ENCODE measurements at places on chromosomes 5 and 9.

GRCh38 chr9:135144581-135145170, 57.2 kb downstream of the OLFM1 start:
- no peak for DNase-seq

- no peak for DNase-seq
These were observed 85.6 kb upstream of the ATP10B start for GRCh38 chr5:160937570-160937969.

DNA sequence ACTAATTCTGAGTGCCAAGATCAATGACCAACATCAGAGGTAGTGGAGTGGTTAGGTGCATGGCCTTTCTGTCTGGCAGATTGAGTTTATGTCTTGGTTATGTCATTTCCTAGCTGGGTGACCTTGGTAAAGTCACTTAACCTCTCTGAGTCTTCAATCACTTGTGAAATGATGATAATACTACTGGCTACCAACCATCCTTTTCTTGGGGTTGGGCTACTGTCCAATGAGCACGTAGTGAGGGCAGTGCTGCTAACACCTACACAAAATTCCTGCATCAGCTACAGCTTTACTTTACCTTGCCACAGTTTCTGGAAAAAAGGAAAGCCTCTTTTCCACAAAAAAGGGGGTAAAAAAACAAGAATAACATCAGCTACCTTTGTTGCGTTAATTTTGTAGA, 12.4 kb downstream of the IL12B start:
- DNase-seq, result no peak

DNA sequence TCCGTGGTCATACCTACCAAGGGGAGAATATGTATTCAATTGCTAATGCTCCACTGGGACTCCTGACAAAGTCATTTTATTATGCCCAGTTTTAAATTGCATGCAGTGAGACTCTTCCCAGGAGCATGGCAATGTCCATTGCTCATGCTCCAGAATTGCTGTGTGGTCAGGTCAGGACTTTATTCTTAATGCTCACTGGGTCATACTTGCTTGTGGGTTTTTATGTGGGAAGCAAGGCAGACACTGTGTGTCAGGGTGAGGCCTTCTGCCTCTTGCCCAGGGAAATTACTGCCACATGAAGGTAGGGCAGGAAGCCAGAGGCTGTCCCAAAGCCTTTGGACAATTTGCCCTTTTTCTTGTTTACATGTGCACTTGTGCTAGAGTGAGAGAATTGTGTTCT, 164.6 kb upstream of the MEF2C start:
- DNase-seq, result no peak

- DNase-seq, result peak; percentile 33
These were observed 183.9 kb downstream of the C9orf50 start for GRCh38 chr9:129436751-129437625.

DNA sequence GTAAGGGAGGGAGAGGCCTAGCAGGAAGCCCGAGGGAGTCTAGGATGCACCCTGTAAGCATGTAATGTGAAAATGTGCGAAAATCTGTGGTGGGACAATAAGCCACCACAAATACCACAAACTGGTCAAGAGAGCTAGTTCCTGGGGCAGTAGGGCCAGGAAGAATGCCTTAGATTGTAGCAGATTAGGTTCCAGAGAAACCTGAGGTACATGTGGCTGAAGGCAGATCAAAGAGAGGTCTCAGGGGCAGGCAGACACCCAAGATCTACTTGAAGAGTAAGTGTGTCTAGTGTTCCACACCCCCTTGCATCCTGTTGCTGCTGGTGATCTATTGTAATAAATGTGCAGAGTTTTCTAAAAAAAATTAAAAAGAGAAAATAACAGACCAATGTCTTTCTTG, 1677.3 kb upstream of the CDH6 start:
- no peak for DNase-seq

GRCh38 chr5:39001683-39002082, 72.5 kb downstream of the RICTOR start:
- no peak for DNase-seq

GRCh38 chr5:176342766-176343458, 18.7 kb downstream of the KIAA1191 start:
- DNase-seq, result no peak
